ENCODE measurements at places on chromosomes 5 and 9. TPM values are rescaled to one million over a fixed set of nuclear protein-coding genes. Genes with fewer than 3 reads are reported as not detected.

GPX8 gene
- total RNA-seq = not detected

IL9 gene
- total RNA-seq = not detected

TAS2R1 gene
- total RNA-seq = not detected

QRFP gene
- not detected for total RNA-seq

C5orf63 gene
- 11.9 TPM for total RNA-seq

RAB3C gene
- total RNA-seq = not detected

LCN9 gene
- total RNA-seq = not detected

CTNNA1 gene
- total RNA-seq = 5.6 TPM

ADAMTS2 gene
- not detected for total RNA-seq

SLC22A5 gene
- 6.8 TPM for total RNA-seq
